ENCODE measurements at places on chromosomes 1 and 21. TPM values are rescaled to one million over a fixed set of nuclear protein-coding genes. Genes with fewer than 3 reads are reported as not detected.

DNA sequence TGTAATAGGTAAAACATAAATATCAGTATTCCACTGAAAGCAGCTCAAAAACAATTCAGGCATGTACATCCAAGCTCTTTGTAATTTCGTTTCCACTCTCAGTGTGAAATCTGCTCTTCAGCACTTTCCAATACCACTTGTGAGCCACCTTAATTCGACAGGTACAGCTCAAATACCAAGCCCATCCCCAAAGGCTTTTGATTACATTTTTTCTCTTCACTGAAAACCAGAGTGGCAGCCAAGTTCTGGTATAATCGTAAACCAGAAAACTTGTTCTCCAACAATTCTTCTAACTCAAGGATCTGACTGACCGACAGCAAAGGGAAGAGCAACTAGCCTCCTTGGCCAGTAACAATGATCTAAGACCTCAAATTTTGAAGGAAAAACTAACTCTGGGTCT is 36.8 kb downstream of the FBXO42 start:
- no peak overlapping the region for H3K27ac ChIP-seq
- no peaks in the 10 kb centered on the region for H3K4me1 ChIP-seq
- no peak for DNase-seq

DNA sequence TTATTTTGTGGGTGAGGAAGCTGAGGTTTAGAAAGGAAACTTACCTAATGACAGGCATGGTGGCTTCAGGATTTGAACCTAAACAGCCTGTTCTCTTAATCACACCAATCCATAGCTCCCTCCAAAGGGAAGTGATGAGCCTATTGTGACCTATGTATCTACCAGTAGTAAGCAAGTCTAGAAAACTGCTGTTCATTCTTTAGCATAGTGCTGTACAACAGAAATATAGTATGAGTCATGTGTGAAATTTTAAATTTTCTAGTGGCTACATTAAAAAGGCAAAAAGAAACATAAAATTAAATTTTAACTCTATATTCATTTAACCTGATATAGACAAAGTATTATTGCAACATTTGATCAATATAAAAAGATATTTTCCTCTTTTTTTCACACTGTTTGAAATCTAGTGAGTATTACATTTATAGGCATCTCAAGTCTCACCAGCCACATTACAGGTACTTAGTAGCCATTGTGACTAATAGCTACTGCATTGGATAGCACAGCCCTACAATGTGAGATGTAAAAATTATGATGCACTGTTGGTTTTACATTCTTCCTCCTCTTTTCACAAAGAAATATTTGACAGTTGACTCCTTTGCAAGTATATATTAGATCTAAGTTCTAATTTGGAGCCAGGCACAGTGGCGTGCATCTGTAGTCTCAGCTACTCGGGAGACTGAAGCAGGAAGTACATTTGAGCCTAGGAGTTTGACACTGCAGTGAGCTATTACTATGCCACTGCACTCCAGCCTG is 16.6 kb downstream of the IPO9 start:
- H3K4me1 ChIP-seq = peaks cover 7% of the 10 kb centered on the region
- H3K27me3 ChIP-seq = no peaks in the 10 kb centered on the region
- no peak overlapping the region for H3K27ac ChIP-seq
- no peak for DNase-seq
- no peak overlapping the region for H3K4me3 ChIP-seq
- H3K36me3 ChIP-seq = peaks cover 38% of the 10 kb centered on the region

GRCh38 chr1:116943438-116943837 is 33.7 kb downstream of the PTGFRN start:
- no peak overlapping the region for H3K4me3 ChIP-seq
- no peaks in the 10 kb centered on the region for H3K4me1 ChIP-seq
- H3K27ac ChIP-seq = no peak overlapping the region

DNA sequence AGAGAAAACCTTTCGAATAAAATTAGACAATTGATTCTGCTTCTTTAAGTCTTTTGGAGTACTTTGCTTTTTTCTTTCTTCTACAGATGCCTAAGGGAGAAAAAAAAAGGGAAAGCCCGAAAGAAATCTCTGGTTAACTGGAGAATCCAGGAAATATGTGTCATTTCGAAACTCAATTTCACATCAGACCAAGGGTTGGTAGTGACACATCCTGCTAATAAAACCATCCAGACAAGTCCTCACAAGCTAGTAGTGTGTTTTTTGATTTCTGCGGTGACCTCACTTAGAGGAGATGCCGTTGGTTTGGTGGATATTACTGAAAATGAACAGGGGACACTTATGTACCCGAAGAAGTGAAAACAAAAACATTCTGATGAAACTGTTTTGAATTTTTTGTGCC is 726.5 kb upstream of the ADAMTS5 start:
- no peaks in the 10 kb centered on the region for H3K27me3 ChIP-seq
- no peaks in the 10 kb centered on the region for H3K4me1 ChIP-seq
- no peaks in the 10 kb centered on the region for H3K36me3 ChIP-seq
- no peak overlapping the region for H3K4me3 ChIP-seq

GRCh38 chr1:54506594-54506993 is 41.4 kb upstream of the ACOT11 start:
- no peaks in the 10 kb centered on the region for H3K36me3 ChIP-seq
- no peaks in the 10 kb centered on the region for H3K4me1 ChIP-seq
- no peak overlapping the region for H3K27ac ChIP-seq

GRCh38 chr1:41894808-41895483 is 23.8 kb downstream of the HIVEP3 start:
- H3K4me3 ChIP-seq = no peak overlapping the region
- H3K27me3 ChIP-seq = no peaks in the 10 kb centered on the region
- no peaks in the 10 kb centered on the region for H3K36me3 ChIP-seq
- no peak for DNase-seq
- H3K27ac ChIP-seq = no peak overlapping the region

DNA sequence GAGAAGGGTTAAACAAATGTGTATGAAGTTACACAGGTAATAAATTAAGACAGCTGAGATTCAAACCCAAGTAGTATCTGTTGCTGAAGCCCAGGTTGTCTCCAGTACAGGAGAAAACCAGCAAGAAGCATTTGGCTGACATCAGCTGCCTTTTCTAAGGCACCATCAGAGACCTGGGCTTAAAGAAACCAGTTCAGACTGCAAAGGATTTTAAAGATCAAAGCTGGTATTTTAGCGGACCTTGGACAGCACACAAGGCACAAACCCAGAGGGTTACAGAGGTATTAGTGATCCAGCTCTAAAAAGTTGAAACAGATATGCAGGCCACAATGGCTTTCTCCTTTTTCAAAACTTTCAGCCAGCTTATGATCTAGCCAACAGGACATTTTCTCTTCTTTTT is 23.4 kb downstream of the BEND5 start:
- peaks cover 68% of the 10 kb centered on the region for H3K36me3 ChIP-seq
- no peak for DNase-seq
- H3K27me3 ChIP-seq = no peaks in the 10 kb centered on the region

DNA sequence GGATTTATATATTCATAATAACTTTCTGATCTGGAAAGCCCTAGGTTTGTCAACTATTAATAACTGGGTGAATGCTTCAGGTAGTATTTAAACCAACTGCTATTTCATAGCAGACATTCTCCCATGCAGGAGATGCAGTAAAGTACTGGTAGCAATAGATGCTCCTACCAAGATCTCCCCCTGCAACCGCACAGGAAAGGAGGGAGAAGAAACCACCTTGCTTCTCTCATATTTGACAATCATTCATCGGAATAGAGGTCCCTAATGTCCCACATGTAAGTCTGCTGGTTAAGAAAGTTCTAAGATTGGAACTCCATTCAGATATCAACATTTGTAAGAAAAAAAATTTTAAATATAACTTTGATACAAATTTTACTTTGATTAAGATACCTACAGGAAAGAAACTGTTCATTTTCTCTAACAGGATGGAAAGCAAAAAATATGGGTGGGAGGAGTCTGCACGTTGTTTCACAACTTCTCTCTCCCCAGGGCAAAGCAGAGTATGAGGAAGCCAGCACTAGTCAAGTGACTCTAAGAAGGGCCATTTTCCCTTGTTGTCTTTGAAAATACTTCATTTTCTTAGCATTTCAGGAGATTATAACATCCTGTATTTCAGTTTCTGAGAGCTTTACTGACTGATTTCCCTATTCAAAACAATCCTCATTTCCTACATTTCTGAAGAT is at the start of gene PYHIN1:
PYHIN1 (plus strand) TSS at position 498 of the 683 bp plus-strand sequence. CDS start 5,359 bp downstream, outside the sequence.
- no peaks in the 10 kb centered on the region for H3K36me3 ChIP-seq
- H3K27ac ChIP-seq = peak within 1 kb of the TSS; percentile 49
- no peaks in the 10 kb centered on the region for H3K27me3 ChIP-seq
- peak; percentile 25 for DNase-seq
- peak within 1 kb of the TSS; percentile 42 for H3K4me3 ChIP-seq

DNA sequence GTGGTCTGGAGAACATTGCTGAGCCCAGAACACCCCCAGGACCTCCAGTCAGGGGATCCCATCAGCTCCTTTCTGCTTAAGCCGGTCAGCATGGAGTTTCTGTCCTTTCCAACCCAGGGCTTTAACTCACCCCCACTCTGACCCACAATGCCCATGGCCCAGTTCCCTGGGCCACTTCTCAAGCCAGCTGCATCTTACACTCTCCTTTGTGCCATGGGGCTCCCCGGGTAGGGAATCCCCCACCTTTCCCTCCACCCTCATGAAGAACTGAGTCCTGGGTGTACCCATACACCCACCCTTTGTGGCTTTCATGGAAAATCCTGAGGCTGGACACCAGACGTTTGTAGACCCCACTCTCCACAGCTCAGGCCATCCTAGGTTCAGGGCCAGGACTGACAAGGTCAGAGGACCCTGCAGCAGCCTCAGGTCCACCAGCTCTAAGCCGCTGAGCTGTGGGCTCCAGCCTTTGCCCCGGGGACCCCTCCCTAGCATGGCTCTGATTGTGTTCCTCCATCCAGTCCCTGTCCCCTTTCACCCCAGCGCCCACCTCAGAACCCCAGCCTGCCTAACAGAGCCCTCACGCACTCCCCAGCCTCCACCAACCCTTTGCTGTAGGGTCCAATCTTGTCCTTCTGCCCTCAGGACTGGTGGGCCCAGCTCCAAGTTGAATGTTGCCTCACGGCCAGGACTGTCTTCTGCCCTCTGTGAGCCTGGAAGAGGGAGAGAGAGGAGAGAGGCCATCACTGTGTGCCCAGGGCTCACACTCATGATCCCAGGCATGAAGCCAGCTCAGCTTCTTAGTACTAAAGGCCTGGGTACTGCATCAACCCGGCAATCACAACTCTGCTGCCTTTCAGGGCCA is 394.8 kb downstream of the MATN1 start:
- no peak for DNase-seq
- no peak overlapping the region for H3K4me3 ChIP-seq
- H3K27ac ChIP-seq = no peak overlapping the region
- H3K4me1 ChIP-seq = no peaks in the 10 kb centered on the region
- H3K36me3 ChIP-seq = no peaks in the 10 kb centered on the region

- H3K4me3 ChIP-seq = no peak overlapping the region
- no peak for DNase-seq
- no peak overlapping the region for H3K27ac ChIP-seq
- H3K27me3 ChIP-seq = no peaks in the 10 kb centered on the region
Observed at GRCh38 chr1:217892750-217893149, 261.6 kb downstream of the SPATA17 start.

- no peak for DNase-seq
- no peak overlapping the region for H3K4me3 ChIP-seq
- H3K27me3 ChIP-seq = peaks cover 5% of the 10 kb centered on the region
- no peaks in the 10 kb centered on the region for H3K4me1 ChIP-seq
- H3K36me3 ChIP-seq = no peaks in the 10 kb centered on the region
- H3K27ac ChIP-seq = no peak overlapping the region
Observed at GRCh38 chr1:212916481-212917133, 33.7 kb upstream of the VASH2 start.

GRCh38 chr1:169944621-169945020 is 50.9 kb upstream of the SCYL3 start:
- no peak overlapping the region for H3K4me3 ChIP-seq
- no peak overlapping the region for H3K27ac ChIP-seq
- no peak for DNase-seq
- no peaks in the 10 kb centered on the region for H3K27me3 ChIP-seq
- no peaks in the 10 kb centered on the region for H3K4me1 ChIP-seq
- H3K36me3 ChIP-seq = no peaks in the 10 kb centered on the region

- no peaks in the 10 kb centered on the region for H3K27me3 ChIP-seq
- H3K36me3 ChIP-seq = no peaks in the 10 kb centered on the region
- H3K4me3 ChIP-seq = no peak overlapping the region
- peaks cover 12% of the 10 kb centered on the region for H3K4me1 ChIP-seq
Observed at GRCh38 chr1:33905241-33905640, 41.4 kb downstream of the HMGB4 start.

- no peaks in the 10 kb centered on the region for H3K4me1 ChIP-seq
- H3K27me3 ChIP-seq = no peaks in the 10 kb centered on the region
- no peak overlapping the region for H3K27ac ChIP-seq
- no peak for DNase-seq
- H3K36me3 ChIP-seq = no peaks in the 10 kb centered on the region
Observed at GRCh38 chr1:100736324-100736723, 16.8 kb downstream of the VCAM1 start.

GRCh38 chr1:26320896-26321295 is 3.1 kb downstream of the CD52 start:
- H3K27ac ChIP-seq = peak overlapping the region; percentile 2
- H3K27me3 ChIP-seq = no peaks in the 10 kb centered on the region
- H3K36me3 ChIP-seq = peaks cover 59% of the 10 kb centered on the region
- no peak for DNase-seq
- H3K4me3 ChIP-seq = peak overlapping the region; percentile 90
- peaks cover 49% of the 10 kb centered on the region for H3K4me1 ChIP-seq

DNA sequence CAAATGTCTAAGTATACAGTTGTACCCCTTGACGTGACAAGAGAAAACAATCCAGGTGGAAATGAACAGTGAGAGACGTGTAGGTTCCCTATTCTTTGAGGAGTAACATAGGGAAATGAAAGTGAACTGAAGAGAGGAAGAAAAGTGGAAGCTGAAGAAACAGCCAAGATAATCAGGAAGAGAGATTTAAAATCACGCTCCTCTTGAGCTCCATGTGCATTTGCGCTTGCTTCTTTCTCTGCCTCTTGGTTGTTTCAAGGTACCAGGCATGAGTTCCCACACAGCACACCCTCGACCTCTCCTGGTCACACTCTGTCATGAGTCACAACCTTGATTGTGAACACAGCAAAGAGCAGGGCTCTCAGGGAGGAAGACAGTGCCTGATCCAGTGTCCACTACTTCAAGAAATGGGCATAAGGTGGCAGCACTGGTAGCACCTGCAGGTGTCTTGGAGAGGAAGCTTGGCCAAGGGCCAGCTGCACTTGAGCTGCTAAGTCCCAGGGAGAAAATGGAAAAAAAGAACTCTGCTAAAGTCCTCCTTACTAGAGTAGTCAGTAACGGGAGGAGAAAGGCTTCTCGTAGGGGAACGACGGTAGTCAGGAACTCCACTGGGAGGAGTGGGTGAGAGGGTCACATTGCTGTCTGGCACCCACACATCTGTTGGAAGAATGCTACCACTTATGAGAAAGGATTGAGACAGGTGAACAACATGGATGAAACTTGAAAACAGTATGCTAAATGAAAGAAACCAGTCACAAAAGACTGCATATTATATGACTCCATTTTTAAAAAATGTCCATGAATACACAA is 18.3 kb upstream of the ARID1A start:
- H3K27me3 ChIP-seq = no peaks in the 10 kb centered on the region
- H3K36me3 ChIP-seq = no peaks in the 10 kb centered on the region
- peak; percentile 76 for DNase-seq
- H3K27ac ChIP-seq = no peak overlapping the region

GRCh38 chr1:183896466-183897048 is 91.6 kb downstream of the RGL1 start:
- H3K36me3 ChIP-seq = no peaks in the 10 kb centered on the region
- peaks cover 12% of the 10 kb centered on the region for H3K4me1 ChIP-seq
- no peak for DNase-seq

Gene COL16A1
- not detected for total RNA-seq

Gene ANGPTL1
- total RNA-seq = not detected

Gene APOBEC4
- total RNA-seq = not detected

Gene DNASE2B
- total RNA-seq = not detected

Gene SLC5A9
- not detected for total RNA-seq

Measured in B cell (primary cell).